ENCODE measurements at places on chromosomes 13 and 19.

GRCh38 chr13:65901723-65902122 is 1328.4 kb downstream of the PCDH9 start:
- DNase-seq, result no peak

DNA sequence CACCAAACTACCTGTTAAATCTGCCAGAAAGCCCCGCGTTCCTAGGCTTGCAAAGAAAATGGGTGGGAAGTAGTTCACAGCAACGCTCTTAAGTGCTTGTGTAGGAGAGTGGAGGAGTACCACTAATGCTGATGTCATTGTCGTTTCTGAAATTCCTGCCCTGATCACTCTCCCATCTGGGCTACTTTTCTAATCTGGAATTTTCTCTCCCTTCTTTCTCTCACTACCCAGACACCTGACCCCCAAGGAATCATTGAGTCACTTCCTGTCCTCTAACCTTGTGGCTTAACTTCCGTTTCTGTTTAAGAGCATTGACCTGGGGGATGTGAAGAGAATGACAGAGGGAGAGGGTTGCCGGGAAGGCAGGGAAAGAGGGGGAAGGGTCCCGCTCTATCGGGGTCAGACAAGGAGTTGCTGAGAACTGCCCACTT is 98.7 kb downstream of the STARD13 start:
- no peak for DNase-seq

DNA sequence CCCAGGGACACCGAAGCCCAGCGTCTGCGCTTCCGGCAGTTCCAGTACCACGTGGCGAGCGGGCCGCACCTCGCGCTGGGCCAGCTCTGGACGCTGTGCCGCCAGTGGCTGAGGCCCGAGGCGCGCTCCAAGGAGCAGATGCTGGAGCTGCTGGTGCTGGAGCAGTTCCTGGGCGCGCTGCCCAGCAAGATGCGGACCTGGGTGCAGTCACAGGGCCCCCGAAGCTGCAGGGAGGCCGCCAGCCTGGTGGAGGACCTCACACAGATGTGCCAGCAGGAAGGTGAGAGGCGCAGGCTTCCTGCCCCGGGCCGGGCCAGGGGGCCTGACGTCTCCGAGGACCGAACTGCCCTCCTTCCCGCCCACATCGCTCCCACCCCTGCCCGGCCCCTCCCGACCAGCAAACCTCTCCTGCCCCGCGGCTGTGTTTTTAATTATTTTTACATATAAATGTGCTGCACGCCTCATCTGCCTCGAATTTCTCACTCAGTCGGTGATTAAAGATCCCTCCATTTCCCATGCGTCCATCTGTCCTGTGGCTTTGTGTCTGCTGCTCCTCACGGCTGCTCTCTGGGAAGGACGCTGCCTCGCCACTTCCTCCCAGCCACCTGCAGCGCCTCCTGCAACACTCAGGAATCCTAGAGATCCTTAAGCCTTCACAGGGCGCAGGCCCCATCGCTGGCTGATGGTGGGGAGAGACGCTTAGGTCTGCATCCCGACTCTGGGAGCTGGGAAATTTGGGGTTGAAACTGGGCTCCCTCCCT is 4.3 kb downstream of the ZSCAN1 start:
- DNase-seq, result no peak

DNA sequence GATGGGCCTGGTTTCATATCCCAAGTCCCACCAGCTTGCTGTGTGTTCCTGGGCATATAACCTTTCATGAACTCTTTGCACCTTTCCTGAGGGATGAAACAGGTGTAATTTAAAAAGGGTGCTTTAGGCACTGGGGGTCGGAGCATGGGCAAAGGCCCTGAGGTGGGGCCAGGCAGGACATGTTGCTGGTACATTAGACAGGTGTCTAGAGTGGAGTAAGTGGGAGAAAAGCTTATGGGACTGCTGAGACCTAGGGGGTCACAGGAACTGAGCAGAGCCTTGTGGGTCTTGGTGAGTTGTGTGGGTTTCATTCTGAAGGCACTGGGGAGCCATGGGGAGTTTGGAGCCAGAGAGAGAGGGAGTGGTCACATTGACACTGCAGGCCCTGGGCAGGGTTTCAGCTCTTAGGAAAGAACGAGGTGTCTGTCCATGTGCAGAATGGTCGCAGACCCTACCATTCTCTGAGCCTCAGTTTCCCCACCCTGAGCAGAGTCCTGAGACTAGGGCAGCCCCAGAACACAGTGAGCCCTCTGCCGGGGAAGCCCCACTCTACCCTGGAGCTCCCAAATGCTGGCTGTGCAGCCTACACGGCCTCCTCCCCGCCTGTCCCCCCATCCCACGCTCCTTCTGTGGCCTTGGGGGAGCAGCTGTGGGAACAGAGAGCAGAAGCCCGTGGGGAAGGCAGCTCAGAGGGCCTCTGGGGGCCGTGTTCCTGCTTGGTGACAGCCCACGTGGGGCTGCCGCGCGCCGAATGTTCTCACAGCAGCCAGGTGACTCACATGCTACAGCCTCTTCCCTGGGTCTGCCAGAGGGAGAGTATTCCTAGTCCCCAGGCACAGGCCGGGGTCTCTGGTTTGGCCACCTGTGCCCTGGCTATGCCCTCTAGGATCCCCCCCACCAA is 7.3 kb upstream of the HOMER3 start:
- DNase-seq, result no peak

- no peak for DNase-seq
Measured at GRCh38 chr13:111902726-111903125, 164.2 kb upstream of the SOX1 start.

GRCh38 chr13:53447863-53448262 is 419.2 kb downstream of the OLFM4 start:
- DNase-seq, result no peak

DNA sequence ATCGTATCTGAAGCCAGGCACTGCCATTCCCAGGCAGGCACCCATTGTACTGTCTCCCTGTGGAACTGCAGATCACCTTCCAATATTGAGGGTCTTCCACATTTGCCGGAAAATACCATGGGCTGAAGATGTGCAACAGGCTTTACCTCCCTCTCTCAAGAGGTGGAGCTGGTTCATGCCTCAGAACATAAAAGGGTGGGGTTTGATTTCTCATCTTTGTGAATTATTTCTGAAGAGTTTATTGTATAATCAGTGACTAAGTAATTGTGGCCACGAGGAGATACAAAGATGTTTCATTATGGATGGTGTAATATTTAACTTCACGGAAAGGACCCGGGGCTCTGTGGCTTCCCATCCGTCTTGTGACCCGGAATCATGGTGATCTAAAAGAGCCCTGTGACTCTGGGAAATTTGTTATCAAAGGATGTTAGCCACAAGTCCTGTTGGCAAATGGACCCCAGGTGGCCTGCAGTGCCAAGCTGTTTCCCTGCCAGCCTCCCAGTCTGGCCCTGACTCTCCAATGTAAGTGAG is 230.5 kb downstream of the LACC1 start:
- peak; percentile 43 for DNase-seq

DNA sequence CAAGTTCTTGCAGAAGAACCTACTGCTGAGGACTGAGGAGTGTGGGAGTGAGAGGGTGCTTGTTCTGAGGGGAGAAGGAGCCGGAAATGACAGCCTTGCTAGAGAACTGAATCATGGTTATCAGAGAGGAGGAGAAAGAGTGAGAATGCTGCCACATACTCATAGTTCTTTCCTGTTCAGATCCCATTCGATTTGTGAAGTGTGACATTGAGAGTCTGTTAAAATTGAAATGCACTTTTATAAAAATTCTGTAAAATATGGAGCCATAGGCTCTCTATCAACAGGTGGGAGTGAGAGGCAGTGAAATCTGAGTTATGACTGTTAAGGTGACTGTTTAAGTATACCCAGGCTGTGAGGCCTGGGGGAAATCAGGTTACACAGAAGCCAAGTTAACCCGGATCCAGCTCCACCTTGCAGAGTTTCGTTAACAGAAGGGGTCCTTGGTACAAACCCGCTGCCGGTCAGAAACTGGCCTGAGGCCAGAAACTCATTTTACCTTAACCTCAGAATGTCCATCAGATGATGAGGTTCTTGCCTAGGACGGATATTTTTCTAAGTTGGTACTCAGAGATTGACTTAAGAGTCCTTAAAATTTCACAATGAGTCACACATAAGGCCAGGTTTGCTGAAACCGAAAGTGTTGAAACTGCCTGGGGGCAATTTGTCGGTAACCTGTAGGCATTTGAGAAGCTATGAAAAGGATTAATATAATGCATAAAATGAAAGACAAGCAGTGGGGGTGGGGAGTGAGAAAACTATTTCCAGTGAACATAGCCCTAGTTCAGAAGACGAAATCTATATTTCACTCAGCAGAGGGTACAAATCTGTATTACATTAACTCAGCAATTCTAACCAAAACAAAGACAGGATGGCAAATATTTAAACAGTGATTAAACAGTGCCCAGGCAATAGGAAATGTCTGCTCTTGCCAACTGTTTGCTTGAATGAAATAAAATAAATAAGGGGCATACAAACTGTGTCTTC is 350.5 kb downstream of the KCNRG start:
- peak; percentile 62 for DNase-seq

GRCh38 chr19:7773841-7774240 is 10.8 kb downstream of the CLEC4M start:
- no peak for DNase-seq

GRCh38 chr19:47901370-47901769 is 15.3 kb upstream of the SULT2A1 start:
- DNase-seq, result no peak

DNA sequence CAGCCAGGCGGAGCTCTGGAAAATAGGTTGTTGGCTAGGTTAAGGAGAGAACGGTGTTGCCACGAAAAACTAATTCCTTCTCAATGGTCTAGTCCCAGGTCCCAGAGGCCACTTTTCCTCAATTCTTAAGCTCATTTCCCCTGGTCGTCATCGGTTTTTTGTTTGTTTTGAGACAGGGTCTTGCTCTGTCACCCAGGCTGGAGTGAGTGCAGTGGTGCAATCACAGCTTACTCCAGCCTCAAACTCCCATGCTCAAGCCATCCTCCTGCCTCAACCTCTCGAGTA is 1.2 kb downstream of the SF3A2 start:
- no peak for DNase-seq

- no peak for DNase-seq
Measured at GRCh38 chr19:2547033-2547680, 71.2 kb downstream of the GADD45B start.

GRCh38 chr13:54226876-54227275 is 1198.3 kb downstream of the OLFM4 start:
- DNase-seq, result no peak

- no peak for DNase-seq
Measured at GRCh38 chr13:113292021-113292862, 4.8 kb upstream of the LAMP1 start.

DNA sequence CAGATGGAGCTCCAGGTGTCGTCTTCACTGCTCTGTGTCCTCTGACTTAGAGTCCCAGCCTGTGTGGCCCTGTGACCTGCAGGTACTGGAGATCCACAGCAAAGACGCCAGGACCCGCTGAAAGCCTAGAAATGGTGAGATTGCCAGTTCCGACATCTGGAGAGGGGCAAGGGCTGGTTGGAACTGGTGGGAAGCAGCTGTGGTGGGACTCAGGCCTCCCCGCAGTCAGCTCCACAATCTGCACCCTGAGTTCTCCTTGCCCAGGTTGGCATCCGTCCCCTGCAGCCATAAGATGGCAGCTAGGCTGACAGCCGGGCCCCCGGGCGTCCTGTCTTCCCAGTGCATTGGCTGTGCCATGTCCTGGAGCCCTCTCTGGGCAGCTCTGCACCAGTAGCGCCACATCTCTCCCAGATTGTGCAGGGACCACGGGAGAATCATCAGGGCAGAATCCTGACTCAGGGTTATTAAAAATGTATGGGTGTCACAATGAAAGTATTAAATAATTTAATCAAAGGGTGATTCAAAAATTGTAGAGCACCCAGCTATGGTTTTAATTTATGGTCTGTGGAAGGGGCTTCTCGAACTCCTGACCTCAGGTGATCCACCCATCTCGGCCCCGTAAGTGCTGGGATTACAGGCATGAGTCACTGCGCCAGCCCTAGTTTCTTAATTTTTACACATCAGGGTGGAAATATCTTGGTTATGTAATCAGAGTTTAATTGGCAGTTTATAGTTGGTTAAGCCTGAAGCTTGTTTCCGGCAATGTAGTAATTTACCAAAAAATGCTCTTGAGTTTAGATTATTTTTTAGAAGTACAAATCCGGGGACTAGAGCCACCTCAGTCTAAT is 32.2 kb upstream of the ZNF681 start:
- no peak for DNase-seq

GRCh38 chr19:35310811-35311465 is 18.0 kb upstream of the CD22 start:
- DNase-seq, result no peak

DNA sequence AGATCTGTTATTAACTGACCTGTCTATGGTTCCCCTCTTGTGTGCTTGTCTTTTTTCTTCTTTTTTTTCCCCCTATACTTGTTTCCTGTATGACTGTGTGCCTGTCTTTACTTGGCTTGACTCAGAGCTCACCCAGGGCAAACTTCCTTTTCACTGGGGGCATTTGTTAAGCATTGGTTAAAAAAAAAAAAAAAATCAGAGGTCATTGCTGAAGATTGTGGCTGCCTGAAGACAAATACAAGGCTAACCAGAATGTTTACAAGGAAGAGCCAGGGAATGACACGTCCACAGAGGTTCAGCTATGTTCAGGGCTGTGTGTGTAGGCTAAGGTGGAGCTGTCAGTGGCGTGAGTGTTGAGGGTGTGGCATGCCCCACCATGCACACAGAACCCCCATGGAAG is 47.1 kb downstream of the LNX2 start:
- DNase-seq, result peak; percentile 12

- DNase-seq, result no peak
Measured at GRCh38 chr13:22517544-22517943, 663.2 kb upstream of the SGCG start.

DNA sequence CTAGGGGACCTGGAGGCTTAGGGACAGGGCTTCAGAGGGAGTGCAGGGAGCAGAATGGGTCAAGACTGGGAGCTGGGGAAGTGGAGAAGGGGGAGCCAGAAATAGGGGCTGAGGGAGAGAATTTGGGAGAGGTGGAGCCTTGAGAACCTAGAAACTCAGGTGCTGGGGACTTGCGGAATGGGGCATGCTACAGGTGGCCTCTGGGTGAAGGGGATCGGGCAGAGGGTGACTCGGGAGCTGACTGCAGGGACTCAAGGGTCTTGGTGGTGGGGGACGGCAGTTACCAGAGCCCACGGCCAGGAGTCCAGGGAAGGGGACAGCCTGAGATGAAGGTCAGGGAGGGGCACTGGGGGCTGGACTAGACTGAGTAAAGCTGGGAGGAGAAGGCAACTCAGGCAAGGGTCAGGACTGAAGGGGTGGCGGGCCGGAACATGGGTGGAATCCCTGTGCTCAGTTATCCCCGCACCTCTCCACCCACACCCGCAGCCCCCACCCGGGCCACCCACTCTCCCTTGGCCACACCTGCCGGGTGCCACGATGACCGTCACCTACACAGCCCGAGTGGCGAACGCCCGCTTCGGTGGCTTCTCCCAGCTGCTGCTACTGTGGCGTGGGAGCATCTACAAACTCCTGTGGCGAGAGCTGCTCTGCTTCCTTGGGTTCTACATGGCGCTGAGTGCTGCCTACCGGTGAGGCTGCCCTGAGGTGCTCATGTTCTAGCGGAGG is 628 bp downstream of the BEST2 start:
- no peak for DNase-seq
